Activated CD8-positive, alpha-beta memory T cell treated with anti-CD3 and anti-CD28 coated beads for 1 hour (primary cell): ENCODE measurements at places on chromosomes 3 and 15.
A peak's percentile ranks its signal among the peaks of the same experiment; 100 is the strongest.

GRCh38 chr3:71581457-71582035, 2.0 kb downstream of the FOXP1 start:
- DNase-seq: peak; percentile 23

DNA sequence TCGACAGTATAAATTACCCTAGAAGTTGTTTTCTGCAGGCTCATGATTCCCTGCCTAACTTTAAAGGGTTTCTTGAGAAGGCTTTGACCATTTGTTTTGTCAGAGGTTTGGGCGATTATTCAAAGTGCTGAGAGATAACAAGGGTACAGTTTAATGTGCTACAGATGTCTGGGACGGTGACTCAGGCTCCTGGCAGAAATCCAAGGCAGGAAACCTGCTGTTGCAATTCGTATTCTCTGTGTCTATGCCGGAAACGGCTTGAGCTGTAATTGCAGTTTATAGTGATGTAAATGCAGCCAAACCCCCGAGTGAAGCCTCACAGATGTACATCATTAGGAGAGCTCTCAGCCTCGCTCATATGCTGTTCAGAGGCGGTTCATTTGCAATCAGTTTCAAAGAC, 65.6 kb downstream of the SYNPR start:
- no peak for DNase-seq

- peak; percentile 61 for DNase-seq
Observed at GRCh38 chr3:10242182-10243065, 5.8 kb upstream of the TATDN2 start.

DNA sequence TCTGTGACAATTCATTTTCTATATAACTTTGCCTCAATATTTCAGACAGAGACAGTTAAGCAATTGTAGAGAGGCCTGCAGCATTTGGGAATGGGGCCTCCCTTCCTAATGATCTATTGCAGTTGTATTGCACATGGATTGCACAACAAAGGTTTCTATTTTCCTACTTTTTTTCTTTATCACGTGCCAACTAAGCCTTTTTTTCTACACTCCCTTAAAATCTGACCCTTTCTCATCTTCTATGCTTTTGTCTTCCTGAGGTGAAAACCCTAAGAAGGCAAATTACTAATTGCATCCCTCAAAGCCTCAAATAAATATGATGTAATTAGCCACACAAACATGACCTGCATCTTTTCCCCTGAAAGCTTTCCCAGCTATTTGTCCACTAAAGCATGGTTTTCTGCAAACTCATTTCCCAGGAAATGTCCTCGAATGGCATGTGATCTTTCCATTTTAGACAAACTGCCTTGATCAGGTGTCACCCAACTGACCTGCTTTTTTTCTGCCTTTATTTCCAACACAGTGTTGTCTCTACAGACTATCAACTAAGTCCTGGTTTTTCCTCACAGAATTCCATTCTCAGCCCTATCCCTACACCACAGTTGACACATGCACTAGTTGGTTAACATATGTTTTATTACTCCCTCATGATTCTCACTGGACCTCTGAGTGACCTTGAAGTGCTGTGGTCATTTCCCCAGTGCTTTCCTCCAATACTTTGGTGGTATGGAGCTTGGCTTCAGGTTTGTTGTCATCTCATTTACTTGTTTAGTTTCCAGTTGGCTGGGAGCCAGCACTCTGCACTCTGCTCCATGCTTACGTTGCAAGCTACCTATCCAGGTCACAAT, 31.9 kb upstream of the TSC22D2 start:
- no peak for DNase-seq

DNA sequence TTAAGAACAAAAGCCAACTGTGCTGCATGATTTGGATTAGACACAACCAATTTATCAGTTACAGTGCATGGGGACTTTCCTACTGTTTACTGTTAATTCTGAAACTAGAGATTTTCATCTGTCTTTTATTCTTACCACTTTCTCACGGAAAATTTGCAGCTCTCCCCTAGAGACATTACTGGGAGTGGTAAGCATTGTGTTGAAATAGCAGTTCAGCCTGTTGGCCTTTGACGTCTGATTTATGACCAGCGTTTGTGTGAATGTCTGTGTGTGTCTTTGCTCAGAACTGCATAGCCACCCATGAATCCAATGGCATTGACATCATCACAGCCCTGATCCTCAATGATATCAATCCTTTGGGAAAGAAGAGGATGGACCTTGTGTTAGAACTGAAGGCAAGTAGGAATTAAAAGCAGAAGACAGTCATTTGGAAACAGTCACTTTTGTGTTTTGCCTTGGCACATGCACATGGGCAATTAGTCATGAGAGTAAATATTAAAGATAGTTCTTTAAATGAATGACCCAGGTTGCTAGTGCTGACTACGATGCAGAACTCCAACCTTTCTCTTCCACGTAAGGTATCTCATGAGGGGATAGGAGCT, 202.2 kb upstream of the BHLHE40 start:
- no peak for DNase-seq

GRCh38 chr3:115470254-115470653, 153.1 kb upstream of the GAP43 start:
- no peak for DNase-seq

DNA sequence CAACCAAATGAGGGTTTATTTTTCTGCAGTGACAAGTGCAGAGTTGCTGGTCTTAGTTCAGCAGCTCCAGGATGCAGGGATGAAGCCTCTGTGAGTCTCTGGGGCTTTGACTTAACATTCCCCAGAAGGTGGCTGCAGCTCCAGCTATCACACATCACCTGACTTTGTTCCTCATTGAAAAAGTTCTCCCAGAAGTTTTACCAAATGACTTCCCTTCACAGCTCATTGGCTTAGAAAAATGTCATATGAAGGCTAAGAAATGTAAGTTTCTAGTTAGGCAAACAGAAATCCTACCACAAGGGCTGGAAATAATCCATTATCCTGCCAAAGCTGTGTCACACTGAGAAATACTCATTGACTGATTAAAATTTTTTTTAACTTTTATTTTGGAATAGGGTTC, 184.9 kb downstream of the MINAR1 start:
- no peak for DNase-seq

DNA sequence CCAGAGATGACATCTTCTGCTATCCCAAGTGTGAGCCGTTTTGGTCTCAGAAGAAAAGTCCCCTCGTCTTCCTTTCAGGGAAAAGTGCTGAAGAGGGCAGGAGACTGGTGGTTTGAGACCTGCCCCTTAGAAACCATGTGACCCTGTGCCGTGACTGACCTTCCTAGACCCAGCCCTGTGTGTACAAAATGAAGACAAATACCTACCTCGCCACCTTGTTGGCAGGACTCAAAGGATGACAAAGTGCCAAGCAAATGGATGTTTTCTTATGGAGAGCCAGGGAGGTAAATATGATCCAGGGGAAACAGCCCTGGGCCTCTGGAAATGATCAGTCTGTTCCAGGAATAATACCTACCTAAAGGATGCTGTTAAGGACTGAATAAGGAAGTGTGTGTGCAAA, 41.3 kb downstream of the FAM174B start:
- DNase-seq: no peak
